RWPE1 (cell line): ENCODE measurements at places on chromosomes 2 and 18.
A peak's percentile ranks its signal among the peaks of the same experiment; 100 is the strongest.

DNA sequence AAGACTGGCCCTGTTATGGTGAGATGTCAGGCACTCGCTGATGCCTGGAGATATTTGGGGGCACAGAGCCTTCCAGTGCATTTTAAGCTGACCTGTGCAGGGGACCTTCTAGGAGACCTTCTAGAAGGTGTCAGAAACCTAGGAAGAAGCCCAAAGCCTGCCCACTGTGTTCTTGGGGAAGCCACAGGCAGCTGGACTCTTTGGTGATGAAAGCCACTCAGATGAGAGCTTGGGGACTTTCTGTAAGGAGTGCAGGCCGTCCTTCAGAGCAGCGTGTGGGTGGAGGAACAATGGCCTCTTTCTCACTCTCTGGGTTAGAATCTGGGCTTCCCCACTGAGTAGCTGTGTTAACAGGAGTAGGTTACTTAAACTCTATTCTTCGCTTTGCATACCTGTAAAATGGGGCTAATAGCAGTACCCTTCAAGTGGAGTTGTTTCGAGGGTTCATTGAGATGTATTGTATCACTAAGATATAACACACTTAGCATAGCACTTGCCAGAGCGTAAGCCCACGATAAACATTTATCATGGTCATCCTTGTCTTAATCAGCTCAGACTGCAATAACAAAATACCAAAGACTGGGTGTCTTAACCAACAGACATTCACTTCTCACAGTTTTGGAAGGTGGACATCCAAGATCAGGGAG is 322.3 kb upstream of the EPAS1 start:
- DNase-seq, result no peak

DNA sequence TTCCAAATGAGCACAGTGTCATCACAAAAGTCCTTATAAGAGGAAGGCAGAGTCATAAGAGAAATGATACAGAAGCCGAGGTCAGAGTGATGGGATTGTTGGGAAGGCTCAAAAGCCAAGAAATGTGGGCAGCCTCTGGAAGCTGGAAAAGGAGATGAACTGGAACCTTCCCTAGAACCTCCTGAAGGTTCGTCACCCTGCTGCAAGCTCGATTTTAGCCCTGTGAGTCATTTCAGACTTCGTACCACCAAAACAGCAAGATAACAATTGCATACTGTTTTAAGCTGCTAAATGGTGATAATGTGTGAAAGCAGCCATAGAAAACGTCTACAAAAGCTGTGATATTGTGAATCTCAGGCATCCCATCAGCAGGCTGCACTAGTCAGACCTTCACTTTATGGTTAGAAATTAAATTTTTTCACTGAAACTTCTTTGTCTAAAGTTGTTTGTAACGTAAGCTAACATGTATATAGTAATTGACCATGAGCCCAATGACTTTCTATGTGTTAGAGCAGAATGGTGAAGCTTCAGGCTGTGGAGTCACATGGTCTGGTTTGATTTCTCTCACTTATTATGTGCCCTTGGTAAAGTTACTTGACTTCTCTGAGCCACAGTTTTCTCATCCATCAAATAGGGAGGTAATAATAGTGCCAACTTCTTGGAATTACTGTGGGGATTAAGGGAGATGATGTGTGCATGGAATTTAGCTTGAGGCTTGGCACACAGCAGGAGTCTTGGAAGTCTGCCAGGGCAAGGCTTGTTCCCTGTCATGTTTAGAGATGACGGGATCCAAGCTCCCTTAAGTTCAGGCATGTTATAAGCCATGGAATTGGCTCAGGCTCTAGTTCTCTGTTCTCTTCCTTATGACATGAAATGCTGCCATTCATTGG is 132.0 kb upstream of the CCDC195 start:
- DNase-seq, result peak; percentile 72

GRCh38 chr2:111030945-111031344 is 89.8 kb upstream of the BCL2L11 start:
- DNase-seq, result no peak

DNA sequence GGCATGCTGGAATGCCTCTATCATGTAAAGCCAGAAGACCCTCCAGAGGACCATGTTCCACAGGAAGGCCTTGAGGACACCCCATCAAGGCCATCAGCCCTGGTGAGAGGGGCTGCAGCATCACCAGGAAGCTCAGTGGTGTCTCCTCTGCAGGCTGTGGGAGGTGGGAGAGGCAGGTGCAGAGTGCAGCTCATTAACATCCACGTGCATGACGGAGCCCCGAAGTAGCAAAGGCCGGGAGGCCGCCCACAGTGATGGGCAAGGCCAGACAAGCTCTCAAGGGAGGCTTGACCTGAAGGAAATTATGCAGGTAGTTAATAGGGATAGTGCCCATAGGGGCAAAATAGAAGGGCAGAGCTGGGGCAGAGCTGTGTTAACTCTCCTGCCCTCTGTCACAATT is 30.3 kb upstream of the SMCHD1 start:
- no peak for DNase-seq

DNA sequence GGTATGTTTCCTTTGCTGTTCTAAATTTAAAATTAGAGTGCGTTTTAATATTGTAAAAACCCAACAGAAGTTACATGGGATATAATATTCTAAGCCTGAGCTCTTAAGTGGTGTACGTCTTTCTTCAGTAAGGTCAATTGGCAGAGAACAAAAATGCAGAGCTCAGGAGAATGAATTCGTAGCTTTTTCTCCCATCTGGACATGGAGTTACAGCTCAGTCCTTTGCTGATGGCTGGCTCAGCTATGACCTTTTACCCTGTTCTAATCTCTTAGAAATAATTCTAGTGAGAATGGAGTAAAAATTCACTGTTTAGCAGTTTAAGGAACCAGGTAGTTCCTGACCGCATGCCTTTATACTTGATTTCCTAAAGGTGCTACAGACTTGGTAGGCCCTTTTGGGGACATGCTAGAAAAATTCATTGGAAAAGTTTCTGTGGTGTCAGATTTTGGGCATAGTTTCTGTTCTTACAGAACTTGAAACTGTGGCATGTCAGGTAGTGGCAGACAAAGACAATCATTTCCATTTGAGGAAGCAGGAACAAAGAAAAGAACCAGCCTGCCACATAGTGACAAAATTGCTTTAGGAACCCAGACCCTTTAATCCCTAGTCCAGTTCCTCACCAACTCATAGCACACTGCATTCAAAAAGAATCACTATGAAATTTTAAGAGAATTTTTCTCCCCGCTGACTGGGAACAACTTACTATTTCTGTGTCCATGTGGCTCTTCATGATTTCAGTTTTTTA is 566.8 kb upstream of the ZNF804A start:
- no peak for DNase-seq

GRCh38 chr18:4704781-4705180 is 249.7 kb upstream of the DLGAP1 start:
- DNase-seq, result no peak
